Central memory CD4-positive, alpha-beta T cell (primary cell): ENCODE measurements at places on chromosomes 3 and 15.

- no peak for DNase-seq
These were observed 95.7 kb downstream of the CHDH start for GRCh38 chr3:53750253-53751210.

- DNase-seq: no peak
These were observed at the start of gene SLC2A2 for GRCh38 chr3:171026597-171027293. SLC2A2 (minus strand) TSS chr3:171026720; CDS start chr3:171026670, 50 bp downstream.

GRCh38 chr15:85825118-85825517, 30.4 kb upstream of the KLHL25 start:
- DNase-seq: no peak

DNA sequence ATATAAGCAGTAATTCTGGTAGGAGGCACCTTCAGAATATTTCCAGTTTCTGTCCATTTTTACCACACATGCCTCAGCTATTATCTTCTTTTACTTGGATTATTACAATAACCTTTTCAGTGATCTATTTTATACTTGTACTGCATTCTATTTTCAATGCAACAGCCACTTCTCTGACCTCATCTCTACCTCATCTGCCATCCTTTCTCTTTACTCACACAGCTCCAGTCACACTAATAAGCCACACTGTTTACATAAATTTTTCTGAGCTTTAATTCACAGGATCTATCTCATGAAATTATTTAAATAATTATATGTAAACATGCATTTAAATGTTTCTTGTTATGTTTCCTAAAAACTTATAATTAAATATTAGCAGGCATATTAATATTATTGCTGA, 47.3 kb upstream of the BCHE start:
- DNase-seq: no peak

- DNase-seq: no peak
These were observed 225.8 kb downstream of the CGGBP1 start for GRCh38 chr3:87833039-87833377.
